ENCODE measurements at places on chromosomes 6 and 20.

GRCh38 chr6:101513181-101513580 is 119.7 kb downstream of the GRIK2 start:
- no peak for DNase-seq

GRCh38 chr6:161815965-161816364 is 542.1 kb upstream of the AGPAT4 start:
- no peak for DNase-seq

DNA sequence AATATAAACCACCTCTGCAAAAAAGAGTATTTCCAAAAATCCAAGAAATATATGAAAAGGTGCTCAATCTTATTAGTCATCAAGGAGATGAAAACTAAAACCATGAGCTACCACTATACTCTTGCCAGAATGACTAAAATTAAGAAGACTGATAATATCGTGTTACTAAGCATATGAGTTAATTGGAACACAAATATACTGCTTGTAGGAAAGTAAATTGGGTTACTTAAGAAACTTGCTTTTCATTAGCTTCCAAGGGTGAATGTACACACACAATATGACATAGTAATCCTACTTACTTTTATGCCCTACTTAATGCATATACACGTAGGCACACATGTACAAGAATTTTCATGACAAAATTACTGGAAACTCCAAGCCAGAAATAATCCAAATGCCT is 3.4 kb downstream of the THEMIS start:
- no peak for DNase-seq

DNA sequence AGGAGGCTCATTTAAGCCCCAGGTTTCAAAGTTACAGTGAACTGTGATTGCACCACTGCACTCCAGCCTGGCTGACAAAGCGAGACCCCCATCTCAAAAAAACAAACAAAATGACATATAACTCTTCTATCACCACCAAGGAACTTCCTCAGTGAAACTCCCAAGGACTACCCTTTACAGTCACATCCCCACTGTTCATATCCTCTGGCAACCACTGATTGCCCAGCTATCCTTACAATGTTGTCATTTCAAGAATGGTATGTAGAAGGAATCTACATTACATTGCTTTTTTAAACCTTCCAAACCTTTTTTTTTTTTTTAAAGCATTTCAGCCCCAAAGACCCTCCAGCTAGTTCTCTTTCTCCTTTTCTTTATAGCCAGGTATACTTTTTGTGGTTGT is 123.1 kb upstream of the CARMIL1 start:
- no peak for DNase-seq

- peak; percentile 92 for DNase-seq
These were observed 4.6 kb downstream of the MAD2L1BP start for GRCh38 chr6:43639984-43640800.

DNA sequence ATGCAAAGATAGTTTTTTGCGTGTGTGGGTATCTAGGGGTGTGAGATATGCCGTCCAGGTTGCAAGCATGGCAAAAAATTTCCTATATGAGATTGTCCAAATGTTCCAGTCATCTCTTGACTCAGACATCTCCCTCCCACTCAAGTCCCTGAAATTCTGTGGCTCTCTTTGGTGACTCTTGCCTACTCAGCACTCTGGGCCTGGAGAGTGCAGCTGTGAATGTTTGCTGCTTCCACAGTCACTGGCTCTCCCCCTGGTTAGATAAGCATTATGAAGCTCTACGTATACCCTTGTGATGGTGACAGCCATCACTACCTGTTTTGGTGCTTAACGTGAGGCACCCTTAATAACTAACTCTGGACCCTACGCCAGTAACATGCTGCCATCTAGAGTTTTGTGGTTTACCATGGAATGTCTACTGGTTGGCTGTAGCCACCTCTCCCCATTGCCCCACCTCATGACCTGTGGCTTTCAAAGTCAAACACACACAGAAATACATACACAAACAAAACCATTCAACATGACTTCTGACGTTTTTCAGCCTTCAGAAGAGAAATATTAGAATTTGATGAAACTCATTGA is 621.9 kb upstream of the CITED2 start:
- DNase-seq, result no peak

- DNase-seq, result no peak
These were observed 23.9 kb downstream of the DEFB114 start for GRCh38 chr6:49939993-49940498.

- DNase-seq, result no peak
These were observed 26.1 kb upstream of the F13A1 start for GRCh38 chr6:6346427-6347023.

DNA sequence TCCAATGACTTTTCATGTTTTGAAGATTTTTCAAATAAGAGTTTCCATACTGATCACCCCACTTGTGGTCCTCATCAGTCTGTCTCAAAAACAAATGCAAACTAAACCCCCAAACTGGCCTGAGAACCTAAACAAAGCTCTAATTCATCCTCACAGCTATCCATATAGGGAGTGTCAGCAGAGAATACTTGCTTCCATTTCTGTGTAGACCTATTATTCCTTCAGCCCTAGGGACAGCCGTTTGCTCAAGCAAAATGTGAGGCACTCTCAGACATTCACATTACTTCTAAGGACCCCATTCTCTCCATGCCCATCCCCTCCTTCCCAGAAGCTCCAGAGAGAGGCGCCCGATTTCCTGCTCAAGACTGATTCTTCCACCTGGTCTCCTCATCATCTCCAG is 24.6 kb downstream of the DNAAF9 start:
- DNase-seq, result peak; percentile 53

GRCh38 chr6:105068407-105068806 is 111.4 kb downstream of the POPDC3 start:
- DNase-seq, result no peak

DNA sequence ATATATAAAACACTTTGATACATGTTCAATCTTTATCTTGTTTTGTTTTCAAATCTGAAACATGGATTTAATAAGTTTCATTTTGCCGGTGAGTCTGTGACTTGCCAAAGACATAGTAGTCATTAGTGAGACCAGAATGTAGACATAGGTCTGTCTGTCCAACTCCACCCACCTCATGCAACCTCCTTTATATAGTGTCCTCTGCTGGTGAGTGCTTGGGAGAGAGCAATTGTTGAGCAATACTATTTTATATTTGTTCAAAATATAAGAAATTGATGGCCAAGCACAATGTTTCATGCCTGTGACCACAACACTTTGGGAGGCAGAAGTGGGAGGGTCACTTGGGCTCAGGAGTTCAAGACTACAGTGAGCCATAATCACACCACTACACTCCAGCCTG is 10.8 kb upstream of the LY86 start:
- DNase-seq, result no peak

DNA sequence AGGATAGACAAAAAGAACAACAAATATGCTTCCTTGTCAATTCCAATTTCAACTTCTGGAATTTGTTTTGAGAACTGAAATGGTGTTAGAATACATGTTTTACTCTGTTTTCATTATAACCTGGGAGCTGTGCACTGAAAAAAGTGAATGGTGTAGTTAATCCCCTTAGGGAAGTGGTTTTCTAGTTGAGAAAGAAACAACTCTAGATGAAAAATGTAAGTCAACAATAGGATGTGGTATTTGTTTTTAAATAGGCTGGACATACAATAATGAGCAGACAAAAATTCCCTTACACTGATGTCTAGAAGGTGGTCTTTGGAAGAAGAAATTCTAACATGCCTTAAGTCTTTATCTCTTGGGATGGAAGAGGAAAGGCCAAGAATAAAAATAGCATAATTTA is 59.9 kb upstream of the TINAG start:
- DNase-seq, result no peak

- peak; percentile 45 for DNase-seq
These were observed 112.5 kb downstream of the EDN3 start for GRCh38 chr20:59412875-59413284.

- DNase-seq, result no peak
These were observed 117.6 kb downstream of the JPH2 start for GRCh38 chr20:44069203-44070011.

DNA sequence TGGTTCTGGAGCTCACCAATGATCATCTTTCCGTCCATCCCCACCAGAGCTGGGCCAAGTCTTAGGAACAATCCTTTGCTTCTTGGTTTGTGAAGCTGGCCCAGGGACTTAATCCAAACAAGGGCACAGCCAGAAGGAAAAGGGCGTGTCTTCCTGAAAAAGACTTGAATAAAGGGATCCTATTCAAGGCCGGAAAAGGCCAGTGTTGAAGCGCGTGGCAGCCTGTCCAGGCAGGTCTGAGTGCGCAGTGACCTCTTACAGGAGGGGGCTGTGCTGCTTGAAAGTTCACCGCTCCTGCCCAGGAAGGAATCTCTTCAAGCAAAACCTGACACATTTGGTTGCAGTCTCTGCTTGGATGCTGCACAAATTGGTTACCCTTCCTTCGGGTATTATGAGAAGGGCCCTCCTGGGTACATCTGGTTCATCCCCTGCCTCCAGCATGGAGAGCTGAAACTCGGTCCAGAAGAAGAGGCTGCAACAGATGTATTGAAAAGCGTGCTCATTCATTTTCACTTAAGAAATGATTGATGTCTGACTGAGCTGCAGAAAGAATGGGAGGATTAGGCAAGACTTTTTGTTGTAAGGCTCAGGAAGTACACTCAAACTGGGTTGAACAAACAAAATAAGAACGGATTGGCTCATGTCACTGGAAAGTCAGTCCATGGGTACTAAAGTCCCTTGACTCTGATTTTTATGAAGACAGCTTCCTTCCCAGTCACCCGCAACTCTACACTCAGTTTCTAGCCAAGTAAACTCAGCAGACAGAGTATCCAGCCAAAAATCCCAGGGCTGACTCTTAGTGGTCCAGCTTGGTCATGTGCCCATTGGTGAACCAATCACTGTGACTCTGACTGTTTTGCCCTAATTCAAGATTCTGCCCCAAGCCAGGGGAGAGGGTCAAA is 136.3 kb downstream of the TFAP2C start:
- DNase-seq, result peak; percentile 89

DNA sequence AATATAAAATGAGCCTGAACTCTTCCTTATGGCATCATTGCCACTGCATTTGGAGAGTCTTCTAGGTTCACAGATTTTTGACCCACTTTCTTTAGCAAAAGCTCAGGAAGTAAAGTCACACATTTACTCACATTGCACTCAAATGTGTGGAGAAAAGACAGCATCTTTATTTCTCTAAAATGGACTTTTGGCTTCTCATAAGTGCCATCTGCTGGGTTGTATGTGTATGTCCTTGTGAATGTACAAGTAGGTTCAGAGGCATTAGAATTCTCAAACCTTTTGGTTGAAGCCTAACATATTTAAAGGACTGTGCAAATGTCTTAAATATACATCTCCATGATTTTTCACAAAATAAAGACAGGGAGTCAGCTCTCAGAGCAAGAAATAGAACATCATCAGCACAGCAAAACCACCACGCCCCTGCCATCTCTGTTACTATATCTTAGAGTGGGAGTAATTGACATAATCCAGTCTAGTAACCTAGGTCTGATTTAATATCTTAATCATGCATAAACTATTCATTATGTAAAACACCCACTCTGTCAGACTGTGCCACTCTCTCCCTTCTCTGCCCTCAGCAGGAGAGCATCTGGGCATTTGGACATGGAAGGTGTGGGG is 42.2 kb upstream of the SPTLC3 start:
- DNase-seq, result peak; percentile 21

DNA sequence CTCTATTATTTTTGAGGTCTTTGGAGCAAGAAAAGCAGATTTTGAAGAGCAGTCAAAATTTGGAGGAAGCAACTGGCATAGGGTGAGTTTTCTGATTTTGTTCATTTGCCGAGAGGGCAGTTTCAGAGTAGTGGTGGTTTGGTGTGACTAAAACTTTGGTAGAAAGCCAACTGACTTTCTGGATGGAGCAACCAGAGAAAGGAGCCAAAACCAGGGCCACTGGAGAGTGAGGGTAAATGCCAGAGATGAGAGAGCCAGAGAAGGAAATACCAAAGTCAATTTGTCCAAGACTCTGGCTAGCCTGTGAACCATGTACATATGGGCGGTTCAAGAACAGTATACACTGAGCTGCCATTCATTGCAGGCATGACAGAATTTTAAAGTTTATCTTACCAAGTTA is 40.5 kb upstream of the ZBTB24 start:
- no peak for DNase-seq

DNA sequence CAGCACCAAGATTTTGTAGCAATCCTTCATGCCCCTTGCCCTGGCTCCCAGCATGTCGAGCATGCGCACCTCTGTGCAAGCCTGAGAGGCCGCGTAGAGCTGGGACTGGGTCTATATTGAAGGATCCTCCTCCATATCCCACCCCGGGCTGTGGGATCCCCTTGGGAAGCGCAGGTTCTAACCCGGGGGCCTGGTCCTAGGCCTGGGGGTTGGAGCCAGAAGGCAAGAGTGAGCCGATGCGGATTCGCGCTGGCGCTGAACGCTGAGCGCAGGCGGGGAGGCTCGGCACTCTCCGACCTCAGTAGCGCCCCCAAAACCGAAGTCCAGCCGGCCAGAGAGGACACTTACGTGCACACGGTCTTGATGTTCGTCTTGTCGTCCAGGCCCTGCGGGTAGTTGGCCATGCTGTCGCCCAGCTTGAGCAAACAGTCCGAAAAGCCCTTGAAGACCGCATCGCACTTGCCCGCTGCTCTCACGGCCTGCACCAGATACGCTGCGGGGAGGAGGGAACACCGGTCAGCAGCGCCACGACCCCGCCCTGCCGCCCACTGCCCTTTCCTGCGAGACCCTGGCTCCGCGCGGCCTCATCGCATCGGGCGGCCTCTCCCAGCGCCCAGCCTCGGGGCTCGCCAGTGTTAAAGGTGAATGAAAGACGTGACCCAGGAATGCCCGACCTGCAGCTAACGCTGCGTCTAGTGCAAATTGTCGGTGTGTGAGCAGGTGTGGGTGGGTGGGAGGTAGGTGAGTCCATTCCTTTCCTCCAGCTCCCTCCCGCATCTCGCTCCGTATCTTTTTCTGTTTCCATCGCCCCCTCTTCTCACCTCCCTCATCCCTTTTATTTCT is 4.5 kb downstream of the NRN1 start:
- DNase-seq, result no peak

All from COLO829 (cell line).